ENCODE measurements at places on chromosomes 7 and 10.

- no peak for DNase-seq
Observed at GRCh38 chr7:85520175-85520574, 333.3 kb upstream of the SEMA3D start.

DNA sequence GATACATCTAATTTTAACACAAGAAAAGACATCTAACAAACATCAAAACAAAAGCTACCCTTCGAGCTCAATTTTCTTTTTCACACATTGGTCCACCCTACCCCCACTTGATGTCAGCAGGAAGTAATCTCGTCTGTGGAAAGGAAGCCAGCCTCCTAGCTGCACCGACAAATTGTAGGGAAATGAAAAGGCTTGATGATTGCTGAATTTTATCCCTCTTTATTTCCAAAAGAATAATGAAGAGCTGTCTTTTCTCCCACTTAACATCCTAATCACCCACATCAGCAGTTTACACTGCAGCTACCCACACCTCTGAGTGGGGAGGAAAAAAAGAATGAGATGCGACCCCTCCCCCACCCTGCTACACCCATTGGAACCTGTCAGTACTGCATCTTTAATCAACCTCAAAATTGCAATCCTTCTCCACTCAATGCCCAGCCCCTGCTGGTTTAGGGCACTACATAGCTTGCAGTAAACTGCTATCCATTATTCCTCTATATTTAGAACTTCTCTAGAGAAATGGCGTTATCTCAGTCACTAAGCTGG lies 10.6 kb upstream of the CPVL start:
- DNase-seq, result no peak

DNA sequence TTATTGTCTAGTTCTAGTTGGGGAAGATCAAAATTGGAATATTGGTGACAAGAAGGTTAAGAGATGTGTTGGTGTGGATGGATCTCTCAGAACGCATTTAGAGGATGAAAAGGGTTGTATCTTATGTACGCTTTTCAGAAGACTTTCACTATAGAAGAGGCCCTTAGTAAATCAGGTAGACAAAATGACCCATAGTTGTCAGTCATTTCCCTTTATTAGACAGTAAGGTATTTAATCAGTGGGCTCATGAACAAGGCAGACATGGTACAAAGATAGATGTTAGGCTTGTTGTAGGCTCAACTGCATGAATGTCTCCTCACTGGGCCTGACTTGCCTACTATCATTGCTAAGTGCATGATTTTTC lies 359.2 kb downstream of the PHF14 start:
- DNase-seq, result no peak

GRCh38 chr10:101797403-101798059 lies 14.3 kb upstream of the NPM3 start:
- no peak for DNase-seq

Data from adipocyte (in vitro differentiated cells).